Muscle of leg (tissue), 16 donors: ENCODE measurements at places on chromosomes 12 and 14.

GRCh38 chr12:3073438-3074250 lies 3.5 kb upstream of the TSPAN9 start:
- peak; percentile 92 for DNase-seq

DNA sequence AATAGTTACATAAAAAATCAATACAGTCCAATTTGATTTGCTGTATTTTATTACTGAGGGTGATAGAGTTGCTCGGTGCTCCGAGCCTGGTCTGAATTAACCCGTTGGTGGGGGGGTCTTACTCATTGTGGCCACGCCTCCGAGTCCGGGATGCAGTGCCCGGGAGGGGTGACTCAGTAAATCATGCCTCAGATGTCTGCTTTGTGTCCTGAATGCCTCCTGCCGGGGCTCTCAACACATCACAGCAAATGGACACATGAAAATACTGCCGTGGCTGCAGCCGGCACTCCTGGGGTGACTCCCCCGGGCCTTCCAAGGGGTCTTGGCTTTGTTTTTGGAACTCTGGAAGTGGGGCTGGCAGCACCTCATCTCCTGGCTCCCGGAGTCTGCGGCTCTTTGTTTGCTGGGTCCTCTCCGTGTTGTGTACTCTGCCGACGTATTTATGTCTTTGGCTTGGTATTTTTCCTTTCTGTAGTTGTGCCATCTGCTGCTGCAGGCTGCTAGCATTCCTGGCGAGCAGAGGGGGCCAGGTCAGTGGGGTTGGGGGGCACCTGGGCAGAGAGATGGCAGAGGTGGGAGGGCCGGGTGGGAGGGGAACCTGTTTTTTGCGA lies 129.0 kb downstream of the AACS start:
- DNase-seq: no peak

DNA sequence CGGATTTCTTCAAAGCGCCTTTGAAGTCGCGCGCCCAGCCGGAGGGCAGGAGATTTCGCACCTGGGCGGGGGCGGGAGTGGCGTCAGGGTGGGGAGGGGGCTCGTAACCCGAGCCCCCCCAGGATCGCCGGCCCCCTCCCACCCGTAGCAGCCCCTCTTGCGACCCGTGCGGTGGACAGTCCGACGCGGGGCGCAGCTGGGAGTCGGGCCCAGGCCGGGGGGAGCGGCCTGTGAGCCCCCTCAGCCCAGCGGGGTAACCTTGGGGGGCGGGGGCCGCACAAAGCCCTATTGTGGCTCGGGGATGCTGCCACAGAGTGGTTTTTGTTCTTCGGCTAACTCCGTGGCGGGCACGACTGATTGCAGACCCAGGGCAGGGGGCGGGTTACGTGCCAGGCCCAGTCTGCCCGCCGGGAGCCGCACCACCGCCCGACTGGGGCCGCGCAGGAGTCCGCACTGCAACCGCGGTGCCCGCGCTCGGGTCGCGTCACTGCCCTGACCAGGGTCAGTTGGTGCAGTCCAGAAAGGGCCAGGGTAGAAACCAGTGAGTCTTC lies 4.2 kb upstream of the AAAS start:
- peak; percentile 59 for DNase-seq

- DNase-seq: no peak
Observed at GRCh38 chr12:121300083-121300819, 3.7 kb upstream of the CAMKK2 start.

GRCh38 chr12:77724367-77724957 lies 106.2 kb upstream of the NAV3 start:
- DNase-seq: peak; percentile 75

DNA sequence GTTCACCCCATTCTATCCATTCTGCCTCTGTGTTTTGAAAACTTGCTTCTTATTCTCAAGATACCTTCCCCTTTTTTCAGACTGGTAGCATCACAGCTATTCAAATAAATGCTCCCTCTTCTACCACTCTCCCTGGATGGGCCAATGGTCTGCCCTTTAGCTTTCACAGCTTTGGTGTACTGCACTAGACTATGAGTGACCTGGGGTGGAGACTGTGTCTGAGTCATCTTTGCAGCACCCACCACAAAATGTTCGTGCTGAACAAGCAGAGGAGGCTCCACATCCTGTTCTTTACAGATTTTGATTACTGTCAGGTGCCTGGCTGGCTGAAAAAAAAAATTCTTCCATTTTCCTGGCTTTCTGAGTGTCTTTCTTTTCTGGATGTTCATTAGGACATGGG lies 1104.1 kb upstream of the TMEM132C start:
- no peak for DNase-seq

- DNase-seq: no peak
Observed at GRCh38 chr14:63267171-63267570, 51.6 kb downstream of the GPHB5 start.

DNA sequence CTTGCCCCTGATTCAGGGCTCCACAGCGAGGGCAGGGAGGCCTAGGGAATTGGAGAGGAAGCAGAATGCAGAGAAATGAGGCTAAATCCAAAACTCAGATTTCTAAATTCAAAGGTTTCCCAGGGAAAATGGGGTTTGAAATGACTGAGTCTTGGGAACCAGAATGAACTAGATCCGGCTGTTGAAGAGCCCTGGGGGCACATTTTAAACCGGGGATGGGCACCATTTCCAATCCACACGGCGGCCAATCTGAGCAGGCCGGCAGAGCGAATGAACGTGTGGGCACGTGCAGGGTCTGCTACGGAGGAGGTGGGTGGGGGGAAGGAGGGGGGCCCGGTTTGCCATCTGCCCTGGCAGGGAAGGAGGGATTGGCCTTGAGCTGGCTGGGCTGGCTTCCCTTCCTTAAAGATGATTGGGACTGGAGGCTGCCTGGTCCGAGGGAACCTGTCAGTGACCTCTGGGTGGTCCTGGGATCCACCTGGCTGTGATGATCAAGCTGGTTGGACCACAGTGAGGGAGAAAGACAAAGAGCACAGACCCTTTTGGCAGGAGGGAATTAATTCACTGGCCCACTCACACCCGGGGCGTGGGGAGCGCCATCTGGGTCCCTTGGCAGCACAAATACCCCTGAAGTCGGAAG lies 161.0 kb downstream of the RBM19 start:
- no peak for DNase-seq

DNA sequence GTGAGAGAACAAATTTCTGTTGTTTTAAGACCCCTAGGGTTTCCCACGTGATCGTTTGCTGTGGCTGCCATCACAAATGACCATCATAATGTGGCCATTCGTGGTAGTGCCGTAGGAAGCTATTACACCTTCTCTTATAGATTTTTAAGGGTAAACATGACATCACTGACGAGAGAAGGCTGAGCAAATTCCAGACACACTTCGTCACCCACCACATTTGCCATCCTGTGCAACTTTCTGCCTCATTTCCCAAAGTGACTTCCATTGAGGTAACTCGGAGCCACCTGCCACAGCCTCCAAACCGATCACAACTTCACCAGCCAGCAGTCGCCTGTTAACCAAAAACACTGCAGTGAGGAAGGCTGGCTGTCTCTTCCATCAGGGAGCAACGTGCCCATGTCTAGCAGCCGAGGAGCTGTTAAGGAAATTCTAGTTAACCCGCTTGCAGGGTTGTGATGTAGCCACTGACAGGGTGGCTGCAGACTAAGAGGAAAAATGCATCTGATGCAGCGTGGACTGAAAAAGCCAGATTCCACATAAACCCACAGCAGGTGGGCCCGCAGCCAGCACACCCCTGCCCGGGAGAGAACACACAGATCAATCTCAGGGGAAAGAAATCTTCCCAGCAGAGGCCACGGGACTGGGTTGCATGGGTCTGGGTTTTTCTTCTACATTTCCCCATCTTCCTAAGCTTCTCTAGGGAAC lies 44.6 kb downstream of the CCDC85C start:
- DNase-seq: no peak

DNA sequence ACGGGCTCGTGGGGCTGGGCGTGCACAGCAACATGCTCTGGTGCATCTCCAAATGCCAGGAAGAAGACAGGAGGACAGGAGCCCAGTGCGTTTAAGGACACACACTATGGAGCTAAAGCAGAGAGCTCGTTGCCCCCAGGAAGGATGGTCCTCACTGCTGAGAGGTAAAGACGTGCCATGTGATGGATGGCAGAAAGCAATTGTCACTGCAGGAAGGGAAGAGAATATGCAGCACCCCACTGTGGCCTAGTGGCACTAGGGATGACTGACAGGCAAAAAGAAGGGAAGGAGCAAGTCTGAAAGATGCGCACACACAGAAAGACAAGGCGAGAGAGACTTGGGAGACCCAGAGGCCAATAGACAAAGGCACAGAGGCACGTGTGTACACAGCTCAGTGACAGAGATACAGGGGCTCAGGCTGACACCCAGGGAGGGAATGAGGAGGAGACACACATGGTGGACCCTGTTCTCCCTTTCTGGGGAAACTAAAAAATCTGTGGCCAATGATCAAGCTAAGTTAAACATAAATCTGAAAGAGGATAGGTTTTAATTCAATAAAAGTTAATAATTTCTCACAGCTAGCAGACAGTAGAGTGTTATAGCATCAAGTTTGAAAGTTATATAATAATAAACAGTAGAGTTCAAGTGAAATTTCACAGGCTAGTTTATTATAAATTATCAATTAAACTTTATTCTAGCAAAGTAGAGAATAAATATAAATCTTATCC lies 78.8 kb downstream of the CRACR2A start:
- DNase-seq: no peak

DNA sequence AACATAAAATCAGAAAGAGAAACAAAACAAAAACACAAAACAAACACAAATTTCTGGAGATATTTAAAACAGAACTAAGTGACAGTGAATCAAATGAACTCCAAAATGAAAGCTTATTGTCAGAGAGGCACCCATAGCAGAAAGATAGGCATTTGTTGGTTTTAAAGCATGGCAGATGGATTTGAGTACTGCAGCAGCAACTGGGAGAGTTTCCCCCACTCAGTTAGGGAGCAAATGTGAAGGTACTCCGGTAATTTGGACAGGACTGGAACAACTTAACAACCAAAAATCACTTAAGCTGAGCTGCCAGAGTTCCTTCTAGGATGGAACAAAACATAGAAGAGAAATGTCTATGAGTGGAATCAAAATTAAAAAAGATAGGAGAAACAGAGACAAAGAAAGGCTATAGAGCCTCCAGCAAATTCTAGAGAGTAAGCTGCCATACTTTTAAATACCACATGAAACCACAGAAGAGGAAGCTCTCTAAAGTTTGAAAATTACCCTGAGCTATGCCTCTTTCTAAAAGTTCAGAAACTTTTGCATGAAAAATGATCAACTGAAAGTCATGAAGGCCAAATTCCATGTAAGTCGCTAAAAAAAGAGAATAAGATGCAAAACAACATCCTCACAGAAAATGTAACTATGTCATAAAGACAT lies 1248.3 kb upstream of the USP15 start:
- no peak for DNase-seq

GRCh38 chr14:50533241-50533705 lies 904 bp upstream of the MAP4K5 start:
- DNase-seq: peak; percentile 27

DNA sequence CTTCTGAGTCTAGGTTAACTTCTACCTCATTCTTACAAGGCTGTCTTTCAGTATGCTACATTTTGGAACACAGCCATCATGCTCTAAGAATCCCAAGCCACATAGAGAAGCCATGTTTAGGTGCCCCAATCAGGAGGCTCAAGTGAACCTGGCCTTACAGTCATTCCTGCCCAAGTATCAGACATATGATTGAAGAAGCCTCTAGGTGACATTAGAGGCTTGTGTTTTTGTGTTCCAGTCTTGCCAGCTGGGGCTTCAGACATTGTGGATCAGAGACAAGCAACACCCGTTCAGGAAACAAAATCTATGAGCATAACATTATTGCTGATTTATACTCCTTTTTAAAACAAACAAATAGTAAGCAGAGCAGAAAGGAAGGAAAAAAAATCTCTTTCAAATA lies 8.1 kb upstream of the SLC16A7 start:
- no peak for DNase-seq

DNA sequence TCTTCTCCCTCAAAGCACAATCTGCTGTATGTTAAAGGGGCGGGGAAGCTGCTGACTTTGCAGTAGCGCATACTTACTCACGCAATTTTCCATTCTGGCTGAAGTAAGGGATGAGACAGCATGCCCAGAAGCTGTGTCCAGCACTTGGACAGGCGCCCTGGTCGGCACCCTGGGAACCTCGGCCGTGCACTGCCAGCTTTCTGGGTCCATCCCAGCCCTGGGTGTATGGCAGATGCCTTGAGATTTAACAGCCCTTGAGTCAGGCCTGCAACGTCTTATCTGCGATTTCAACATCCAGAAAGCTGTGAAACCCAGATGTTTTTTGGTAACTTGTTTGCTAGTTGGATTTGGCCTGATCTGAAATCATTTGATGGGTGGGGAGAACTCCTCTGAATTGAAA lies 16.1 kb downstream of the EML1 start:
- DNase-seq: peak; percentile 87

DNA sequence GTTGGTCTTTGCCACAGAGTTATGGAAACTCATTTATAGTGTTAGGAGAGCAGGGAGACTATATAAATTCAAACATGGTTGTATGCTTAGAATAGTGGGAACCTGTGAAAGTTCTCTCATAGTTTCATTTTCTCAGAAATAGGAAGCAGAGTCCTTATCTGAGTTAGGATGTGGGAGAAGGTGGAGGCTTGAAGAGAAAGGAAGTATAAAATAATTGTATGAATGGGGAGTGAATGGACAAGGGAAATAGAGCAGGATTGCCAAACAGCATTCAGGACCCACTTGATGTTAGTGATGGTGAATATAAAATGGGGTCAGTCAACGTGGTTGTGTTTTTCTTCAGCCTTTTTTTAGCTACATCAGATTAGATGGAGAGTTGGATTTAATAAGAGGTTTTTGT lies 34.0 kb upstream of the TPH2 start:
- DNase-seq: no peak
